ENCODE measurements at places on chromosomes 7 and 10.

- DNase-seq = no peak
Observed at GRCh38 chr7:33593611-33594010, 311.7 kb upstream of the BMPER start.

GRCh38 chr10:60817398-60817805, 39.1 kb downstream of the CDK1 start:
- DNase-seq = no peak

DNA sequence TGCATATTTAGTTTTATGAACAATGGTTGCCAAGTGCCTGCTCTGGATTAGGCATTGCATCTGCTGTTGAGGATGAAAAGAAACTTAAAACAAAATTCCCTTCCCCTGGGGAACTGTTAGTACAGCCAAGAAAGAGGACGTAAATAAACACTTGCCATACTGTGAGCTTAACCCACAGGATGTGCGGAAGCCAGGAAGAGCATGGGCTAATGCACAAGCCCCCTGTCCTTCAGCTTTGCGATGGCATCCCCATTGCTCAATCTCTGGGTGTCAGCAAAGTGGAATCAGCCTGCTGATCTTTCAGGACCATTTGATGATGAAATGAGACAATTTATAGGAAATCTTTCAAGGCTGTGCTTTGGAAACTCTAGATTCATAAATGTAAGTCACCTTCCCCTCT, 399.9 kb upstream of the IGFBP3 start:
- no peak for DNase-seq

- DNase-seq = no peak
Observed at GRCh38 chr7:40619647-40620046, 484.8 kb downstream of the SUGCT start.

DNA sequence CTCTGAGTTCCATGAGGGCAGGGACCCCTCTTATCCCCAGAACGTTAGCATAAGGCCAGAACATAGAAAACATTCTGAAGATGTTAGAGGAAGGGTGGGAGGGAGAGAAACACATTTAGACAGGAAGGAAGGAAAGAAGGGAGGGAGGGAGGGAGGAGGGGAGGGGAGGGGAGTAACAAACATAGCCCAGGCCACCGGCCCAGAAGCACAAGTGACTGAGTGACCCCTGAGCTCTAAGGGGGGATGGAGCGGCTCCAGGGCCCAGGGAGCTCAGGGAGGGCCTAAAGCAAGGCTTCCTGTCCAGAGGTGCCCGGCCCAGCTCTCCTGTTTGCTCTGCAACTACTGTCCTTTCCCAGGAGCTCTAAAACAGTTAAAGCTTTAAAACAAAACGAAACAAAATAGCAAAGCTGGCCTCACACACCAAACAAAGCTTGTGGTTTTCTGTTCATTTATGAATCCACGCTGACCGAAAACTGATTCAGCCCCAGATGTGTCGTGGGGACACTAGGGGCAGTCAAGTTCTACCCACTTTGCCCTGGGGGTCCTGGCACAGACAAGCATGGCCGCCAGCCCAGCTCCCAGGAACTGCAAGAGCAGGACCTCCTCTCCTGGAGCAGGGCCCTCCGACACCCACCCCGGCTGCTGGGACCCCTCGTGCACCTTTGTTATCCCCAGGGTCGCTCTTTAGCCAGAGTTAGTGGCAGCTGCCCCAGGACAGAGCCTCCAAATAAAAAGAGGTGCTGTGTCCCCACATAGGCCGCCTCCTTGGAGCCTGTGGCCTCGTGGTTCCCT, 496.2 kb upstream of the FOXK1 start:
- DNase-seq = no peak

DNA sequence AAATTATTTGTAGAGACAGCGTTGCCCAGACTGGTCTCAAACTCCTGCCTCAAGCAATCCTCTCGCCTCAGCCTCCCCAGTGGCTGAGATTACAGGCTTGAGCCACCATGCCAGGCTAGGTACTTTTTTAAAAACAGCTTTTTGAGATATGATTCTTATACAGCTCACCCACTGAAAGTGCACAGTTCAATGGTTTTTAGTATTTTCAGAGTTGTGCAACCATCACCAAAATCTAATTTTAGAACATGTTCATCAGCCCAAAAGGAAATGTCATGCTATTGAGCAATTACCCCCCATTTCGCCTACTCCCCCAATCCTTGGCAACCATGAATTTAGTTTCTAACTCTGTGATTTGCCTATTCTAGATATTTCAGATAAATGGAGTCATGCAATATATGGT, 73.7 kb downstream of the EVX1 start:
- DNase-seq = no peak

DNA sequence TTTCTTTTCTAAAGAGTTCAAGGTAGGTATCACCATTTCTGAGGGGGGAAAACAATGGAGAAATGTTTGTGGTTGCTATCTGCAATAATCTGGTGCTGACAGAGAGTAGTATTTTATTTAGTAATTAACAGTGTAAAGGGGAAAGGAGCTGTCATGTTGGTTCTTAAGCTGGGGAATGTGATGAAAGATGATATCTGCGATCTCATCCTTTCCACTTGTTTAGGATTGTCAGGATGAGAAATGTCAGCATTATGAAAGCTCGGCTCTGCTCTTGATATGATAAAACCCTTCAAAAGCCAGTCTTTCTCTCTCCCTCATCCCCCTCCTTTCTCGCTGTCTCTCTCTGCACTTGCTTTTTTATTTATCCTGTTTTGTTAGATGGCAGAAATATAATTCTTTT, 106.1 kb downstream of the POU6F2 start:
- no peak for DNase-seq

GRCh38 chr7:132082394-132082793, 493.9 kb downstream of the PLXNA4 start:
- DNase-seq = no peak

DNA sequence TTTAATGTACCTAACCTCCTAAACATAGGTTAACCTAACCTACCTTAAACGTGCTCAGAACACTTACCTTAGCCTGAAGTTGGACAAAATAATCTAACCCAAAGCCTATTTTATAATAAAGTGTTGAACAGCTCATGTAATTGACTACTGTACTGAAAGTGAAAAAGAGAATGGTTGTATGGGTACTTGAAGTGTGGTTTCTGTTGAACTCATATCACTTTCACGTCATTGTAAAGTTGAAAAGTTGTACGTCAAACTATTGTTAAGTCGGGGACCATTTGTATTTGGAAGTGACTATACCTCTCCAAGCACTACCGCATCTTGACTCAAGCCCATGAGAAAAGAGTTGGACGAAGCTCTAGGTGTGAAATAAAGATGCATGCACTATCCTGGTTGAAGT, 37.9 kb upstream of the ASAH2 start:
- no peak for DNase-seq

GRCh38 chr7:48090095-48090805, 1.2 kb downstream of the UPP1 start:
- DNase-seq = no peak

DNA sequence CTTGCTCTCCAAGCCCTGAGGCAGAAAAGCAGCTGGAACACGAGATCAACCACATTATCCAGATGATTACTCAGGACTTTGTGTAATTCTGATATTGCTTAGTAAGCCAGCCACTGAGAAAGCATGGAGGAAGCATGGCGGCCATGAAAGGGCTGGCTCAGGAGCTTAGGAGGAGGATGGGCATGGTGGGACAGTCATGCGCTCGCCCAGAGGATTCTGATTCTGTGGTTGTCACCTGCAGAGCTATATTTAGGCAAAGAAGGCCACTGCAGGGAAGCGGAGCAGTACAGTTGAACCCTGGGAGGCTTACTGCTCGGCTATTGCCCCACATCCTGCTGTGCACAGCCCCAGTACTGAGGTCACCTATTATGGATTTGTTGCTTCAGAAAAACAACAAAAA, 128.8 kb upstream of the DNAJB12 start:
- DNase-seq = no peak

DNA sequence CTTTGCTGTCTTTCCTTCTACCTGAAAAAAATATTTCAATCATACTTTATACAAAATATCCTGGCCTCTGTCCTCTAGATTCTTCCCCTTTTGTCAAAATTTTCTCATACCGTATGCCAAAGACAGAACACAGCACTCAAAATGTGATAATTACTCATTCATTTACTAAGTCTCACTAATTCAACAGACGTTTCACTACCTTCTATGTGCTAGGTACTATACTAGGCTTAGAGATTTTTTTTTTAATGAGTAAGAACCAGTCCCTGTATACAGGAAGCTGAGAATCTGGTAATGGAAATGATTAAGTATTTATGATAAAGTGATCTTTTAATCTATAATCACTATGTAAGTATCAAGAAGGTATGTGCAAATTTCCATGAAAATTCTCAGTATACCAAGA, 128.0 kb downstream of the ELAPOR2 start:
- DNase-seq = no peak

GRCh38 chr10:46228563-46229071, 58.2 kb upstream of the ANTXRL start:
- peak; percentile 65 for DNase-seq

DNA sequence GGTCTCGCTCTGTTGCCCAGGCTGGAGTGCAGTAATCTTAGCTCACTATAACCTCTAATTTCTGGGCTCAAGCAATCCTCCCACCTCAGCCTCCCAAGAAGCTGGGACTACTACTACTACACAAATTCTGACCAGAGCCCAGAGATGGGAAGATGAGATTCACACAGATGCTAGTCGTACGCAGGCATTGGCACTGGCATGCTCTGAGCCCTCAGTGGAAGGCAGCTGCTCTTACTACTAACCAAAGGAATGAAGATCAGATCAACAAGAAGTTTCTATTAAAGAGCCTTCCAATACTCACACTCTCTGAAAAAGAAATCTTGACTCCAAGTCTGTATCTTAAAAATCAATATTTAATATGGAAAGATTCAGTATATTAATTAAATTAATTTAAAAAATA, 10.7 kb downstream of the GDF2 start:
- no peak for DNase-seq

GRCh38 chr7:20241911-20242261, 24.7 kb upstream of the MACC1 start:
- DNase-seq = no peak

DNA sequence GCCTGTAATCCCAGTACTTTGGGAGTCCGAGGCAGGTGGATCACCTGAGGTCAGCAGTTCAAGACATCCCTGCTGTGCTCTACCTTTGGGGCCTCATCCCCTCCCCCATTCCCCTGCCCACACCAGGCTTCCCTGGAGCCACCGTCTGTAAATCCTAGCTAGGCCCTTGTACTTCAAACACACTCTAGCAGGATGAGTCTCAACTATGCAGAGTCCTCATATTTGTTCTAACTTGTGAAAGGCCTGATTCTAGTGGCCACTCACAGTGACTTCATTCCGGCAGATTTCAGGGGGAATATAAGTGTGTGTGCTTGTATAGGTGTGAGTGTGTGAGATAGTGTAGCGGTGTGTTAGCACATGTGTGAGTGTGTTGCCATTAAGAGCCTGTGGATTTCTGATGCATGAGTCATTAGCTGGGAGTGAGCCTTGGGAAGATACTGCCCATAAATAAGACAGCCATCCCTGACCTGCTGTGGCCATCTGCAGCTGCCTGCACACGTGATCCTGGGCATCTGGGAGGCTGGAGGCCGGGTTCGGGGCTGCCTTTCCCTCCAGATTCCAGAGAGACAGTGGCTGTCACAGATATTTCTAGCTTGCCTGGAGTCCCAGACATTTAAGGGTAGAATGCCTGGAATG, 1.7 kb upstream of the NEURL1 start:
- DNase-seq = no peak

- no peak for DNase-seq
Observed at GRCh38 chr10:92619368-92619767, 26.4 kb downstream of the KIF11 start.

GRCh38 chr7:111352319-111352718, 210.0 kb downstream of the IMMP2L start:
- DNase-seq = no peak

DNA sequence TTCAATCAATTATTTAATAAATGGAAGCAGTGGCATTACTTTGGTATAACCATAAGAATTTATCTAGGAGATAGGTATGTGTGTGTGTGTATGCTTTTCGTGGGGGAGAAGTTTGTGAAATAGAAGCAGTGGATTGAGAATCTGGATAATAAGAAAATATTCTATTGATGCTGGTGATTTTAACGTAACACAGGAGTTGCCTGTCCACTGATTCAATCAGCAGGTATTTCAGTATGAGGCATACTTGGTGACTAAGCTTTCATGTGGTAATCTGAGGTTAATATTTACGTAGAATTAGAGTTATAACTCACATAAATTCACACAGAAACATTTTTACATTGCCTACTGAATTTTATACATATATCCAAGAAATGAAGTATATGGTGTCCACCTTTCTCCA, 568.0 kb downstream of the ZWINT start:
- DNase-seq = no peak

- DNase-seq = no peak
Observed at GRCh38 chr10:85992324-85992723, 374.3 kb downstream of the GRID1 start.

- DNase-seq = peak; percentile 10
Observed at GRCh38 chr10:98055841-98056516, 25.6 kb upstream of the CRTAC1 start.

- no peak for DNase-seq
Observed at GRCh38 chr7:70589010-70589409, 542.9 kb upstream of the GALNT17 start.

- DNase-seq = no peak
Observed at GRCh38 chr7:22468609-22469008, 31.4 kb downstream of the STEAP1B start.

- no peak for DNase-seq
Observed at GRCh38 chr10:29946953-29947700, 112.3 kb downstream of the JCAD start.

- no peak for DNase-seq
Observed at GRCh38 chr7:81883801-81884393, 114.0 kb upstream of the HGF start.

Measured in stimulated activated CD4-positive, alpha-beta T cell treated with anti-CD3 and anti-CD28 coated beads, Interleukin-4, amount 100 ng/mL, for 24 hours (primary cell).